ENCODE measurements at places on chromosomes 7 and 10.
A peak's percentile ranks its signal among the peaks of the same experiment; 100 is the strongest.

- peak; percentile 15 for DNase-seq
Observed at GRCh38 chr7:84950836-84951235, 236.0 kb downstream of the SEMA3D start.

- no peak for DNase-seq
Observed at GRCh38 chr7:27251136-27251651, 8.6 kb downstream of the EVX1 start.

- DNase-seq = no peak
Observed at GRCh38 chr10:71045204-71045809, 156.9 kb upstream of the PCBD1 start.

- DNase-seq = peak; percentile 27
Observed at GRCh38 chr10:36048236-36048635, 406.1 kb upstream of the FZD8 start.

- peak; percentile 84 for DNase-seq
Observed at GRCh38 chr7:107958764-107959526, 44.0 kb downstream of the LAMB1 start.

DNA sequence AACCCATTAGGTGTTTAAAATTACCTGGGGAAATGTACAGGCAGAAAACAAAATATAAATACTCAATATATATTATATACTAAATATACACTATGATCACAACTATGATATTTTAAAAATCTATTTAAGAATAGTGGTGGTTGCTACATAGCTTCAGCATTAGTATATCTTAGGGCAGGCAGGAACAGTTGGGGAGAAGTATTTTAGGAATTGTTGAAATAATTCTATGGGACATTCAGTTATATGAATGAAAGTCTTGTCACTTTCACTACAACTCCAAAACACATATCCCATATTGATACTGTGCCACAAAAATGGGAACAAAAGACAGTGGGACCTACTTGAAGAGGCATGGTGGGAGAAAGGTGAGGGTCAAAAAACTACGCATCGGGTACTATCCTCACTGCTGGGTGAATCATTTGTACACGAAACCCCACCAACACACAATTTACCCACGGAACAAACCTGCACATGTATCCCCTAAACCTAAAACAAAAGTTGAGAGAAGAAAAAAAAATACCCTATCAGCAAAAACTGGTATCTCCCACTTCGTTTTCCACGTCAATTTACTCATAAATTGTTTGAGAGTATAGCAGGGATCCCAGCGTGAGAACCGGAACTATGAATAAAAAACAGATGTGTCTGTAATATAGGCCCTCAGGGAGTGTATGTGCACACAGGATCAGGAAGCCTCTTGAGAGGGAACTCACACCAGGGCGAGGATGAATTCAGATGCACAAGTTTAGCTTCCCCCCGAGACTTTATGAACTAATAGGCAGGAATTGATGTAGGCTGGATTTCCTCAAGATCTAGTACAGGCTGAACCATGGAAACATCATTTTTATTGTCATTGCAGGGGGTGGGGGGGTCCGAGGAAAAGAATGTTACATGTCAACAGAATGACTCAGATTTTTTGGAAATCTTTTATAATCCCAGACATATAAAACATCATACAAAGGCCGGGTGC is 16.2 kb downstream of the SLC16A12 start:
- peak; percentile 93 for DNase-seq

GRCh38 chr7:4631380-4632179 is 50.5 kb upstream of the FOXK1 start:
- DNase-seq = peak; percentile 93

GRCh38 chr10:19983880-19984565 is 167.8 kb downstream of the PLXDC2 start:
- DNase-seq = no peak

- DNase-seq = peak; percentile 9
Observed at GRCh38 chr10:109676703-109677102, 246.6 kb downstream of the XPNPEP1 start.

DNA sequence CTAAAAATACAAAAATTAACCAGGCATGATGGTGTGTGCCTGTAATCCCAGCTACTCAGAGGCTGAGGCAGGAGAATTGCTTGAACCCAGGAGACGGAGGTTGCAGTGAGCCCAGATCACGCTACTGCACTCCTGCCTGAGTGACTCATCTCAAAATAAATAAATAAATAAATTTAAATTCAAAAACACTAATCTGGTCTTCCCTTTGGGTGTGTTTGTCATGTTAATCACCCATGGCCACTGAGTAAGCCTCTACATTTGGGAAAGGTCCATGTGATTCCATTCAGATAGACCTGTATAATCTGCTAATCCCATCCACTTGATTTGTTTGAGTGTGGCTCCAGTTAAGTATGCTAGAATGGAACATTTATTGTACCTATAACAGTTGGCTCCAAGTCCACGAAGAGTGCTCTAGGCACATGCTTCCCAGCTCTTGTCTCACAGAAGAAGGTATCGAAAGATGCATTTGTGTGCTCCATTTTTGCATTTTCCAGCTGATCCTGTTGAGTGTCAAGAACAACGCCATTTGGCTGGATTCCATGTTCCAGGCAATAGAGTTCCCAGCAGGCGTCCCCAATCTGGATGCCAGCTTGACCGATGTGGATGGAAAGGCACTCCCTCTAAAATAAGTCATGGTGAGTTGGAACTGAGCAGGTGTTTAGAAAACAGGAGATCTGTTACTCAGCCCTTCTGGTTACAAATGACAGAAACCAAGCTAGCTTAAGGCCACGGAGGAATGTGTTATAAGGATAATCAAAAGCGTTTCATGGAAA is 4.0 kb downstream of the TUBAL3 start:
- DNase-seq = no peak

- DNase-seq = no peak
Observed at GRCh38 chr7:44079331-44080021, 2.9 kb downstream of the POLM start.

- no peak for DNase-seq
Observed at GRCh38 chr7:99822731-99823718, 4.8 kb upstream of the CYP3A43 start.

DNA sequence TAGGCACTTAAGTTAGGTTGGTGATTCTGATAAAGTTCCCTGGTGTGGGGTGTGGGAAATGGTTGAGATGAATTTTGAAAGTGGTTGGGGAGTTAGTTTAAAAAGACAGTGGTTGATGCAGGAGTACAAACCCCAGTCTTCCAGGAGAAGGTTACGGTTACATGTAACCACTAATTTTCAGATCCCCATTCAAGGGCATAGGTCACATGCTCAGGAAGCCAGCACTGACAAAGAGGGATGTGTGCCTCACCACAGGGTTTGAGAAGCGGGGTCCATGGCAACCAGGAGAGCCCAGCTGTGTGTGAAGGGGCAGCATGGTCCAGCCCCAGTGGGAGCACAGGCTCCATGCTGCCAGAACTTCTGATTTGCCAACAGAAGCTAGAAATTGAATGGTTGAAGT is 144.2 kb downstream of the MDFIC start:
- DNase-seq = no peak

DNA sequence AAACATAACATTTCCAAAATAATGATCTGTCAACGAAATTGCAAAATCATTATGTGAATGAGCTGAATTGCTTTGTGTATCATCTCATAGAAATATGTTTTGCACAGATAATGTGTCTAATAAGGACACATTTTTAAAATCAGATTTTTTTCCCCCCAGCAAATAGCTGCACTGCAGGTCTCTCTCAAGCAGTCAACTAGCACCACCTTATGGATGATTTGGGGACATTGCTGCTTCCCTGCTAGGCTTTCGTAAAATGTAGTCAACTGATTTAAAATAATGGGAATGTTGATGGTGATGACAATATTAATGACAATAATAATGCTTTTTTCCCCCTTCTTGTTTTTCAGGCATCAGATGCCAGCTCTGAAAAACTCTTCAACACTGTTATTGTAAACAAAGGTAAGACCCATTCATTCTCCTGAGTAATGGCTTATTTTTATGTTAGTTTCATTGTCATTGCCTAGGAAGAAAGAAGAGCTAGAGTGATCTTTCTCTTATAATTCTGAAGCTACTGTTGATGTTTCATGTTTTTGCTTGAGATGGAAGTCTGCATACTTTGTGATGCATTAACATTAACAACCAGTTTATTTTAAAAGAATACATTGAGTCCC is 433.6 kb upstream of the GALNT17 start:
- DNase-seq = peak; percentile 74

DNA sequence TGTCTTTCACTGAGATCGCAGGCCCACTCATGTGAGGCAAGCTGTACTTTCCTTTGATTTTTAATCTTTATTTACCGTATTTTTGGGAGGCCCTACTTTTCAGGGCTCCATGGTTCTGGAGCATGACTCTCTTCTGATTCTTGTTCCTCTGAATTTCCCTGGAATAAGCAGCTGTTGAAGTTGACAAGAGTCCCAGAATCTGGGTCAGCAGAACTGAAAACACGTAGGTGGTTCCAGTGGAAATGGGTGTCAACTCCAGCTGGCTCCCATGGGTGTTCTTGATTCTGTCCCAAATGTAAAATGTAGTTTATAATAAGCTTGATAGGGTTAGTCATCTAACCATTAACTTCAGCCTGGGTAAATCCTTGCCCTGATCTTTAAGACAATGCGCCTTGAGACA is 409.4 kb downstream of the GATA3 start:
- no peak for DNase-seq

GRCh38 chr10:89351780-89352597 is 24.2 kb downstream of the IFIT3 start:
- DNase-seq = peak; percentile 98
